ENCODE measurements at places on chromosomes 4 and X.

DNA sequence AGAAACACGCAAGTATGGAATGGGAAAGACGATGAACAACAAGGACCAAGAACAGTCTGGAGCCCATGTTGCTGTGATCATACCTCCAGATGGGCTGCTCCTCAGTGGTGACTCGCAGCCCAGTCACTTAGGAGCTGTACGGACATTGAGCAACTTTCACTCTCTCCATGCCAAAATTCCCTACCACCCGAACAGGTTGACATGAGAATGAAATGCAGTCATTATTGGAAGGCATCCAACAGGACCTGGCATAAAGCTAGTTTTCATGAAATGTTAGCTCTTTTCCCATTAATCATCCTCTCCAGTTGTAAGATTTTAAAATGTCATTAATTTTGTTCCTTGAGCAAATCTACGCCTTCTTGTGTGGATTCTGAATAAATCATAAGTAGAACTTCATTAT, 82.7 kb upstream of the GPM6B start:
- no peak for DNase-seq

DNA sequence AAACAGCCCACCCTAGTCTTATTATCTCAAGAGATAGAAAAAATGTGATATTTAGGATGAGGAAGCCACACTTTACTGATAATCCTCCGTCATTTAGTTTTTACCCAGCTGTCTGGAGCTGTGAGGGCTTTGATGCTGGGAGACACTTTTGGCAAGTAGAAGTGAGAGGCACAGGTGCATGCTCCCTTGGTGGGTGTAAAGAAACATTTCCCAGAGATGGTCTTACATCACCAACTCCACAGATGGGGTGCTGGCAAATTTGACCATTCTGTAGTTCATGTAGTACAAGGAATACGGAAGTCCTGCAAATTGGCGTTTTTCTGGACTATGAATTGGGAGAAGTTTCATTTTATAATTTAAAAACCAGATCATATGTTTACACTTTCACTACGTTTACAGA, 28.5 kb downstream of the TRIM61 start:
- DNase-seq: no peak

DNA sequence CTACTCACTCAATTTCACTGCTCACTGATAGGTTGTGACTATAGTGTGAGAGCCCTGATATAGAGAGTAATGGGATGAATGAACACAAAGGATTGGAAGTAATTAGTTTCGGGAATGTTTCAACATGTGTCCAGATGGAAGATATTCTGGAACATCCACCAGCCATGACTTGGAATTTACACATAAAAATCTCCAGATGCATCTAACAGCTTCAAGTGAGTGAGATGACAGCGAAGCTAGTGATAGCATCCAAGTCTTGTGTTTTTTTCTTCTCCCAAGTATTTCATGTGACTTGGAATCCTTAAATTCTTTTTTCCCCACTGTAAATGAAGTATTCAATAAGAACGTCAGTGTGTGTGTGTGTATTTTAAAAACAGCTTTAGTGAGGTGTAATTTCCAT, 82.1 kb downstream of the CLDN34 start:
- no peak for DNase-seq

DNA sequence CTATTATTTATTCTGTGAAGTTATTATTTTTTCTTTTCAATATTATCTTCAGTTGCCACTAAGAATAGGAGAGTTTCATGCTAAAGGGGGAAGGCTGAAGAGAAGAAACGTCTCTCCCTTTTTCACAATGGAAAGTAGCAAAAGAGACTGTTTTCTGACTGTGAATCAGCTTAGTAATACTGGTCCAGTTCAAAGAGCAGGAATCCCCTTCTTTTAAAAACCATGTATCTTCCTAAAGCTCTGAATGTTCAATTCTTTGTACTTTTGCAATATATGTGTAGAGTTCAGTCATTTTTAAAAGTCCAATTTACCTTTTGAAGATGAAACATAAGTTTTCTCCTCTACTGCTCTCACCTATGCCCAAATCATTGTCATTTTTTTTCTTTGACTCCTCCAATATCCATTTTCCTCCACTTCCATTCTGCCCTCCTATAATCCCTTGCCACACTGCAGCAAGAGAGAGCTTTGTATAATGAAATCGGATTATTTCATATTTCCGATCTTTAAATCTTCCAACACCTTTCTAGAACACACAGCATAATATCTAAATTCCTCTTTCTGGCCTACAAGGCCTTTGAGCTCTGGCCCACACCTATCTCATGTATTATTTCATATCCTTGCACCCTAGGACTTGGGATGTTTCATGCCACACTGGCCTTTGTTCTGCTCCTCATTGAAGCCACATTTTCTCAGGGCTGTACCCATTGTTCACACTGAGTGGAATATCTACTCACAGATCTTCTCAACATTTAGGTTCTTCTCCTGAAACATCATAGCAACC, 195.3 kb downstream of the CAMK2D start:
- DNase-seq: no peak

- no peak for DNase-seq
Measured at GRCh38 chrX:153576961-153577360, 22.0 kb downstream of the CCNQ start.

- no peak for DNase-seq
Measured at GRCh38 chr4:121462660-121463261, 81.9 kb upstream of the QRFPR start.

DNA sequence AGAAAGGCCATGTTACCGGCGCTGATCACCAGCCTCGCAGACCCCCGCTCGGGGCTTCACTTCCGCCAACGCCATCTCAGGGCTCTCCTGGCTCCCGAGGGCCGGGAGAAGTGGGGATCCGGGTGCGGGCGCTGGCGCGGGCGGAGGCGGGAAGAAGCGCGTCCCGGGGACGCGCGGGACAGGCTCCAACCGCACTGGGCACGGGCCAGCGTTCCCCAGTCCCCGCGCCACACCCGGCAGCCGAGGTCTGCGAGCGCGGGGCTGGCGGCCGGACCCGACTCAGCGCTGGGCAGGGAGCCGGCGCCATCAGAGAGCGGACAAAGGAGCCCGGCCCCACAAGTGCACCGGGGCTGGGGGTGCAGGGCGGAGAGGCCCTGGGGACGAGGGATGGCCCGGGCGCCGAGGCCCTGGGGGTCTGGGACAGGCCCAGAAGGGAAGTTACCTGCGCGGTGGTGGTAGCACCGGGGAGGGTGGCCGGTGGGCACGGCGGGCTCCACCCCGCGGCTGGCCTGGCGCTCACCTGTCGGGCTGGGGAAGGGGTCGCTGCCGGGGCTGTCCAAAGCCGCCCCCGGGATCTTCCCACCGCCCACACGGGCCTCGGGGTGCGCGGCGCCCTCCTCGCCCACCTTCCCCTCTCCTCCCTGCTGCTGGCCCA, 449 bp downstream of the CTPS2 start:
- peak; percentile 33 for DNase-seq

- no peak for DNase-seq
Measured at GRCh38 chrX:40179283-40179682, 81.5 kb upstream of the BCOR start.

- no peak for DNase-seq
Measured at GRCh38 chrX:37658343-37659030, 27.1 kb upstream of the XK start.

DNA sequence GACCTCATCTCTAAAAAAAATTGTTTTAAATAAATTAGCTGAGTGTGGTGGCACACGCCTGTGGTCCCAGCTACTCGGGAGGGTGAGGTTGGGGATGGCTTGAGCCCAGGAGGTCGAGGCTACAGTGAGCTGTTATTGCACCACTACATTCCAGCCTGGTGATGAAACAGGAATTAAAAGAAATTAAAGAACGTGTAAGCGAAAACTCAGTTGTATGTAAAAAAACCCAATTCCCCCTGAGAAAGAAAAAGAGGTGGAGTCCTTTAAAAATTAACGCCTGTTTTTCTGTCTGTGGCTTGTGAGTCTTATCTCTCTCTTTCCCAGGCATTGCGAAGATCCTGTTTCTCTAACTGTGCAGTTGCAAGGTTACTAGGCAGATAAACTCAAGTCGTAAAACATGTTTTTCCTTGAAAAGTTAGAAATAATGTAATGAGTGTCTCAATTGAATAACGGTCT, 22.1 kb downstream of the EPGN start:
- no peak for DNase-seq

GRCh38 chrX:47574076-47574546, 8.1 kb upstream of the TIMP1 start:
- DNase-seq: no peak

- no peak for DNase-seq
Measured at GRCh38 chrX:73683236-73683859, 120.4 kb downstream of the CHIC1 start.

DNA sequence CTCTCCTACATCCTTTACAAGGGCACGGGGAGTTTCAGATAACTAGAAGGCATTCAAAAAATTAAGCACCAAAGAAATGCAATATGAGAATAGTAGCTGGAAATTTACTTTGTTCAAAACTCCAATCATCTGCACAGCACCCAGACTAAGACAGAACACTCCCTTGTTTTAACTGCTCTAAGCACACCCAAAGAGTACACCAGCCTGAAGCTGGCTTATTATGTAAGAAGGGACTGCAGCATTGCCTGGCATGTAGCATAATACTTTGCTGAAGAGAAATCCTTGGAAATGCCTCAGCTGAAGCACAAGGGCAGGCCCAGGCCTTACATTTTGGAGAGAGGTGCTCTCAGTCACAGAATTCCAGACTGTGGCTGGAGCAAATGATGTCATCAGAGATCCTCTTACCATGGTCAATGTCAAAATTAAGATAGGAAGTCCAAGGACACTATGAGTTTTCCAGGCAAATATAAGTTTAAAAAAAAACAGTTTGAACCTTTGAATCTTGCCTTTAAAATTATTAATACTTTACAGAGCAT, 14.8 kb downstream of the ARHGEF6 start:
- DNase-seq: no peak

GRCh38 chr4:107060388-107060787, 24.3 kb upstream of the DKK2 start:
- DNase-seq: no peak

DNA sequence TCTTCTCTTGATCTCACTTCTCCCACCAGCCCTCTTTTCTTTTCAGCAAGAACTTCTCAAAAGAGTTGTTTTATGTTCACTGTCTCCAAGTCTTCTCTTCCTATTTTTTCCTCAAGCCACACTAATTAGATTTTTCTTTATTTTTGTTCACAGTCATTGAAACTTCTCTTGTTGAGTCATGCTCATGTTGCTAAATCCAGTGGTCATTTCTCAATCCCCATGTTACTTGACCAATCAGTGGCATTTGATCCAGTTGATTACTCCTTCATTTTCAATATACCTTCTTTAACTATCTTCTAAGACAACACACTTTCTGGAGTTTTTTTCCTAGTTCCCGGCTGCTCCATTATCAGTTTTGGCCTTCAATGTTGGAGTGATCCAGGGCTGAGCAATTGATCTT, 103.1 kb upstream of the LSM6 start:
- DNase-seq: no peak

- DNase-seq: peak; percentile 14
Measured at GRCh38 chrX:153766871-153767673, 3.0 kb downstream of the PLXNB3 start.

DNA sequence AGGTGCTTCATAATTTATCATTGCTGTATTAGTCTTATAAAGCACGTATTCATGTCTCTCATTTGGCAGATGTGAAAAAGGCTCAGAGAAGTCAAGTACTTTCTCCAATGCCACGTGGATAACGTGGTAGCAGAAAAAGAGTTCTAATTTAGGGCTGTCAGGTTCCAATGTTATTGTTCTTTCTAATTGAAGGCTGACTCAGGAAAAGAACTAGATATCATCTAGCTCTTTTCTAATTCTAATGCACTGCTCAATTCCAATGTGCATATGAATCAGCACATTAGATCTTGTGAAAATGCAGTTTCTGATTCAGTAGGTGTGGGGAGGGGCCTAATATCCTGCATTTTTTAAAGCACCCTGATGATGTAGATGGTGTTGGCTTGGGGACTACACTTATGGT, 22.8 kb downstream of the AGA start:
- no peak for DNase-seq

GRCh38 chrX:10111364-10112148, 45.2 kb upstream of the CLCN4 start:
- DNase-seq: no peak

- no peak for DNase-seq
Measured at GRCh38 chr4:177862541-177863176, 420.4 kb upstream of the AGA start.

DNA sequence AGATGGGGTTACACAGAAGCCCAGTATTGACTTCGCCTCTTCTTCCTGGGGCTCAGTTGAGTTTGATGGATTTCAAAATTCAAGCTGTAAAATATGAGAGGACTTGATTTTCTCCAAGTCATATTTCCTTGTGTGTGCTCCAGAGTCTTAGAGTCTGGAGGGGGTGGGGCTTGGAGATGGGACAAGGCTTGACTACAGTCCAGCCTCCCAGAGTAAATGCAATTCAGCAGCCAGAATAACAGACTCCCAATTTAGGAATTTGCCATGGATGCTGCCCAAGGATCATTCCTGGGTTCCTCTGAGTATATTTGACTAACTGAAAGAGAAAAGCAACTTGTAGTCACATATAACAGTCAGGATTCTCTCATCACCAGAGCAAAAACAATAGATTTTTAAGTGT, 53.7 kb upstream of the RBPJ start:
- no peak for DNase-seq

- no peak for DNase-seq
Measured at GRCh38 chr4:144967161-144967560, 130.8 kb downstream of the ANAPC10 start.

DNA sequence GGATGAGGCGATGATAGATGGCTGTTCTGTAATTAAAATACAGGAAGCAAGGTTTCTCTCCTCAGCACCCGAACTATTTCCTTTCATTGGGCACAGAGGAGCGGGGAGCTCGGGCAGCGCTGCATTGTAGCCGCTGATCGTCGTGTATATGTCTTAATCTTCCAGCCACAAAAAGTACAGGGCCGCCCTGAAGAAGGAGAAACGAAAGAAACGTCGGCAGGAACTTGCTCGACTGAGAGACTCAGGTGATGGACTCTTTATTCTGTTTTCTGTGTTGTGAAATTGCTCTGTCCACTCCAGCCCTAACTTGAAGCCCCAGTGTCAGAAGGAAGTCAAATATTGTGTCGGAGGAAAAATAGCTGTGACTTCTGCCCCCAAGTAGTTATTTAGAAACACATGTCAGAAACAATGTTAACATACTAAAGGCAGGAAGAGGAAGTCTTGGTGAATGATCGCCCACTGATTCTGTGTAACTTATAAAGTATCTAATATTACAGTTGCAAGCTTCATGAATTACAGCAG, 546 bp downstream of the ZRSR2 start:
- no peak for DNase-seq

DNA sequence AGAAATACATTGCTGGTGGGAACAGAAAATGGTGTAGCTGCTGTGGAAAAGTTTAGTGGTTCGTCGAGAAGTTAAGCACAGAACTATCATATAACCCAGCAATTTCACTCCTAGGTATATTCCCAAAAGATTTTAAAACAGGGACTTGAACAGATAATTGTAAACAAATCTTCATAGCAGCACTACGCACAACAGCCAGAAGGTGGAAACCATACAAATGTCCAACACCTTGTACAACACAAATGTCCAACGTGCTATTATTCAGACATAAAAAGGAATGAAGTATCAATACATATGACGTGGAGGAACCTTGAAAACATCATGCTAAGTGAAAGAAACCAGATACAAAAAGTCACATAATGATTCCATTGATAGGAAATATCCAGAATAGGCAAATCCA, 37.9 kb downstream of the CUL4B start:
- DNase-seq: no peak

Measured in GM12892 (cell line).